ENCODE measurements at places on chromosomes 7 and 10. TPM values are rescaled to one million over a fixed set of nuclear protein-coding genes. Genes with fewer than 3 reads are reported as not detected.

Gene DDX50
- total RNA-seq, result 34.7 TPM

Gene ZYX
- 218 TPM for total RNA-seq

Gene PKD2L1
- not detected for total RNA-seq

DNA sequence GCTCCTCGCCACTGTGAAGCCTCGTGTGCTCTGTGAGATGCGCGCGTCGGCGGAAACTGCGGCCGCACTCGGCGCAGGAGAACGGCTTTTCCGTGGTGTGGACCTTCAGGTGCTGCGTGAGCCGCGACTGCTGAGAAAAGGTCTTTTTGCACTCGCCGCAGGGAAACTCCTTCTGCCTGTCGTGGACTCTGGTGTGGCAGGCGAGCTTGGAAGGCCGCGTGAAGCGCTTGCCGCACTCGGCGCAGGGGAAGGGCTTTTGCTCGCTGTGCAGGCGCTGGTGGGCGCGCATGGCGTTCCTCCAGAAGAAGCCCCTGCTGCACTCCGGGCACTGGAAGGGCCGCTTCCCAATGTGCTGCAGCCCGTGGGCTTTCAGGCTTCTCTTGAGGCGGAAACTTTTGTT lies 13.7 kb upstream of the ZNF786 start:
- DNase-seq, result no peak

DNA sequence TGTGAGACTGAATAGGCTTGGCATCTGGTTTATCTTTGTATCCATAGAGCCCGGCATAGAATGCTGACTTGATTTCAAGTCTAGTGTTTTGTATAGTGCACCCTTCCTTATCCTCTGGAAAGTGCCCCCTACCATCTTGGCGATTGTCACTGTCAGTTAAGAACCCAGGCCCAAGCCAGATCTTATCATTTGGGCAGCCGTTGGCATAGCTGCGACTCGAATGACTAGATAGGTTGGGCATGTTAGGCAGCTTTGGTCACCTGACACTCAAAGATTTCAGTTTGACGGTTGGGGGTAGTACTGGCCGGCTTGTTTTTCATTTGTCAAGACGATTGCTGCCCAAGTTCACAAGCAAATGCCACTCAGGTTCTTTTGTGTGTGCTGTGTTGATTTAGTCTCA lies 6.6 kb downstream of the NIPSNAP2 start:
- no peak for DNase-seq

Gene NUTM2E
- total RNA-seq, result 1.3 TPM

DNA sequence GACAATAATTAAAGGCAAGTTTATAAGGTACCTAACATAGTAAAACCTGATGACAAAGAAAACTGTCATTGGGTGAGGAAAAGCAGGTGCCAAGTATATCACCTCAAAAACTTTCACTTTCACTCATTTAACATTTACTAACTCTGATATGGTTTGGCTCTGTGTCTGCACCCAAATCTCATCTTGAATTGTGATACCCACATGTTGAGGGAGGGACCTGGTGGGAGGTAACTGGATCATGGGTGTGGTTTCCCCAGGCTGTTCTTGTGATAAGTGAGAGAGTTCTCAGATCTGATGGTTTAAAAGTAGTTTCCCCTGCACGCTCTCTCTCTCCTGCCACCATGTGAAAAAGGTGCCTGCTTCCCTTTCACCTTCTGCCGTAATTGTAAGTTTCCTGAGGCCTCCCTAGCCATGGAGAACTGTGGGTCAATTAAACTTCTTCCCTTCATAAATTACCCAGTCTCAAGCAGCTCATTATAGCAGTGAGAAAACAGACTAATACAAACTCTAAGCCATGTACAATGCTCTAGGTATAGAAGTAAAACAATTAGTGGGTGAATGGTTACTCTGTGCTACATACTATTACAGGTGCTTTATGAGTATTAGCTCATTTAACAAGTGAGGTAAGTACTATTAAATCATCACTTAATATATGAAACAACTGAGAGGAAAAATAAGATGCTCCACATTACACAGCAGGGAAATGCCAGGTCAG lies 199.0 kb downstream of the CHCHD3 start:
- no peak for DNase-seq

- no peak for DNase-seq
These were observed 176.4 kb upstream of the SMIM30 start for GRCh38 chr7:113294750-113295149.

DNA sequence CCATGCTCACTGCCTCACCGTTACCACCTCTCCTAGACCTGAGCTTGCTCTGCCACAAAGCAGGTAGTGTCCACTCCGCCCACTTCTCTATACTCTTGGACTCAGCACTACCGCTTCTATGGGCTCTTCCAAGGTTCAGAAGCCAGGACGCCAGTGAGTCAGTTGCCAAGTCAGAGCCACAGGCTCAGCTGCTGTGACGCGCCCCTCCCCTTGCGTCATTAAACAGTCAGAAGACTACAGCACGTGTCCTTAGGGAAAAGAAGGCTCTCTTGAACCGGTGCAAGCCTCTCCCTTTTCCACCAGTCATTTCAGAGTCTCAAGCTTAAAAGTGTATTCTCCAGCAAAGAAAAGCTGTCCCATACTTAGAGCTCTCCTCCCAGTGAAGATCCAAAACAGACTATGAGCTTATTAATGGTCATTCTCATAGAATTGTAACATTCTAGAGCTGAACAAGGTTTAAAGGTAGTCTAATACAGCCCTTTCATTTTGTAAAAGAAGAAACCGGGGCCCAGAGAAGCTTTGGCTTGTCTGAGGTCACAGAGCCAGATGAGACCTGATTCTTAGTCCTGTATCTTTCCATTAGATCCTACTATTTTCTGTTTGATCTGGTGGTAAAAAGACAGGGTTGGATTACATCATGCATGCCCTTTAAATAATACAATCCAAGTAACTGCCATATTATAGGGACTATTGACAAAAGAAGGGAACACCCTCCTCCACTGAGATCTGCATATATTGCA lies 40.9 kb upstream of the MET start:
- DNase-seq, result peak; percentile 95

Gene ACSM6
- not detected for total RNA-seq

GRCh38 chr10:106136175-106136574 lies 1028.3 kb downstream of the SORCS1 start:
- DNase-seq, result no peak

GRCh38 chr10:85594239-85594638 lies 772.4 kb downstream of the GRID1 start:
- no peak for DNase-seq

- no peak for DNase-seq
These were observed 12.4 kb downstream of the CALY start for GRCh38 chr10:133324198-133324792.

Gene JAKMIP3
- not detected for total RNA-seq

GRCh38 chr10:106992055-106992454 lies 172.5 kb downstream of the SORCS1 start:
- DNase-seq, result no peak

DNA sequence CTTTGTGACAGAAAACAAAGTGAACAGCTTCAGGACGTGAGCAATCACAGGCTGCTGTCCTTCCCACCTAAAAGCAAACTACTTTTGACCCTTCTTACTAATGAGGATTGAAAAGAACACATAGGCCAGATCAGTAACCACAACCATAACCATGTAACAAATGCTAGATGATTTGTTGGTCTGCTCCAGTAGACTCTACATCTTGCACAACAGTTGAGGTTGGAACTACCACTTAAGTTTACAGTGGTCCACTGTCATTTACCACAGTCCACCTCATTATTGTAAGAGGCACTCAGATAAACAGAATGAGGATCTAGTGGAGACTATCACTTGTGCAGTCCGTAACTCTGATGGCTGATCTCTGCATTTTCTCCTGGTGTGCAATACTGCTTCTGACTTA lies 27.8 kb downstream of the NET1 start:
- no peak for DNase-seq

DNA sequence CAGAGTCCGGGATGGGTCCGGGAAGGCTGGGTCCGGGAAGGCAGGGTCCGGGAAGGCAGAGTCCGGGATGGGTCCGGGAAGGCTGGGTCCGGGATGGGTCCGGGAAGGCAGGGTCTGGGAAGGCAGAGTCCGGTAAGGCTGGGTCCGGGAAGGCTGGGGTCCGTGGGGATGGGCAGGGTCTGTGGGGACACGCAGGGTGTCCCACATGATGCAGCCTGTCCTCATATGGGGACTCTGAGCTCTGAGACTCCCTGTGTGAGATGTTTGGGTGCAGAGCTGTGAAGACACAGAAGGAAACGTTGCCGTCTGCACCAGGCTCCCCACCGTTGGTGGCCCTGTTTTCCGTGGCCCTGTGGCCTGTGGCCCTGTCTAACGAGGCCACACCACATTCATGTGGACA lies 45.7 kb upstream of the ADGRA1 start:
- DNase-seq, result no peak

Gene PNLIP
- total RNA-seq, result not detected

GRCh38 chr10:44016589-44017482 lies 368.1 kb downstream of the CXCL12 start:
- DNase-seq, result no peak

- no peak for DNase-seq
These were observed 235.4 kb downstream of the RPS24 start for GRCh38 chr10:78269060-78269459.
